WERI-Rb-1 (cell line): ENCODE measurements at places on chromosomes 2 and 18.

GRCh38 chr2:131516011-131516410 lies 11.7 kb upstream of the CCDC74A start:
- no peak for DNase-seq

GRCh38 chr2:98089941-98090340 lies 3.0 kb downstream of the VWA3B start:
- no peak for DNase-seq

- no peak for DNase-seq
Measured at GRCh38 chr18:39675368-39675767, 2109.8 kb upstream of the CELF4 start.

DNA sequence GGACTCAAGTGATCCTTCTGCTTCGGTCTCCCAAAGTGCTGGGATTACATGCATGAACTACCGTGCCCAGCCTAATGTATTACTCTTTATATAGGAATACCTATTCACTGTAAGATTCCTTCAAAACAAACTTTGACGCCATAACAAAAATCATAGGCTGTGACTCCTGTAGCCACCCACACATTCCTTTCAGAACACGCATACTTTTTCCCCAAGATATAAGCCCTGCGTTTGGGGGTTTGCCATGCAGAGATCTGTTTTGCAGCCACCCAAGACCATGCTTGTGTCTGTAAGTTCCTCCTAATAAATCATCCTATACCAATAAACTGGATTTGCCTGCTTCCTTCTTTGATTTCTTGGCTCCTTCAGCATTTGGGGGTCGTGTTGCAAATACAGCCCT lies 46.0 kb upstream of the STON1 start:
- DNase-seq: no peak

GRCh38 chr2:147352264-147353071 lies 492.4 kb upstream of the ACVR2A start:
- no peak for DNase-seq

DNA sequence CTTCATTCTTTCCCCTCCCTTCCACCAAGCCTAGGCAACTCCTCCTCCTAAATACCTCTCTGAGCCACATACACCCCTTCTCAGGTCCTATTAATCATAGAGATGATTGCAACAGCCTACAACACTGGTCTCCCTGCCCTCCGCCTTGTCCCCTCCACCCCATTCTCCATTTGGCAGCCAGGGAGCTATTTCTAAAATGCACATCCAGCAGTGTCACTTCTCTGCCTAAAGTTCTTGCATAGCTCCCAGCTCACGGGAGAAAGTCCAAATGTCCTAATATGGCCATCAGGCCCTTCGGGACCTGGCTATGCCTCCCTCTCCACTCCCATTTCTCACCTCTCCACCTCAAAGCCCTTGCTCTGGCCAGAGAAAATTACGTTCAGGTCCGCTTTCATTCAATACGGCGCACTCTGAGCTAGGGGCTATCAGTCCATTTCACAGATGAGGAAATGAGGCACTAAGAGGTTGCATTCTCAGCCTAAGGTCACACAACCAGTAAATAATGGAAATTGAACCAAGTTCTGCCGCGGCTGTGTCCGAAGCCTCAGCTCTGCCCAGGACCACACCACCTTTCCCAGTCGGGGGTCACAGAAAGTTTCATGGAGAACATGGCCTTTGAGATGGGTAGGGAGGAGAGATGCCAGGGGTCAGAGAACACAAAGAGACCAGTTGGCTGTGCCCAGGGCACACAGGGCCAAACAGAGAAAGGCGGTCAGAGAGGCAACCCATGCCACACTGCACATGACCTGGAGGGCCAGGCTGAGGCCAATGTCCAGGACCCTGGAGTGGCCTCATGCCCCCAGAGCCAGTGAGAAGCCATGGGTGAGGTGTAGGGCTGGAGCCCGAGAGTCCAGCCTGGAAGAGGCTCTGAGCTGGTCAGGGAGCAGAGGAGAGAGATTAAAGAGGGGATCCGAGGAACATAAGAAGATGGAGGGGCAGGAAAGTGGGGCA lies 72.8 kb downstream of the TNS1 start:
- DNase-seq: no peak

GRCh38 chr2:38248707-38249106 lies 128.4 kb downstream of the ATL2 start:
- no peak for DNase-seq

DNA sequence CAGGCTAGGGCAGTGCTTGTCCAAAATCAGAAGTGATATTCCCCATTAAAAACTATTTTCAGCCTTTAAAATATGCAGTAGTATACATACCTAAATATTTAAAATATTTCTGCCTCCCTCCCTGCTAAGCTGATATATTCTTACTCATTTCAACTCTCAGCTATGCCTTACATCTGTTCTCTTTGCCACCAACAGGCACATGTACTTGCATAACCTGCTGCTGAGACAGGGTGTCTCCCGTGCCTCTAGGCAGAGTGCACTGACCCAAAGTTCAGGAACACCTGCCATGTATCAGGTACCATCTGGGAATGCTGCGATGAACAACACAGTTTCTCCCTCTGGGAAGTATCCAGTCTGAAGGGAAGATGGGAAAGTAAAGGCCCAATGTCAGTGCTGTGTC lies 91.7 kb downstream of the STK39 start:
- no peak for DNase-seq

DNA sequence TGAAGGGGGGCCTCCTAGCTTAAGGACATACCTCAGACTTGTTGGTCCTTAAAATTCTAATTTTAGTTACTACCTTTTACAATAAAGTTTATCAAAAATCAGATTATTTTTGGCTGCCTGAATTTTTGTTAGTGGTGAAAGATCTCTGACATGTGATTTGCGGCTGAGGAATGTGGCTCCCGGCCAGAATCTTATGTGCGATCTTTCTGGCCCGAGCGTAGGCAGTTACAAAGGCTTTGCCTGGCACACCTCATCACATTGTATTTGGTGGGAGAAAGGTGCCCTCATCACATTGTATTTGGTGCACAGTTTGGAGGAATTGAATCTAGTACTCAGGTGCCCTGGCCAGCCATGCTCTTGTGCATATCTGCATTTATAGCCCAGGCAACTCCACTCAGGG lies 289.1 kb downstream of the GULP1 start:
- no peak for DNase-seq

DNA sequence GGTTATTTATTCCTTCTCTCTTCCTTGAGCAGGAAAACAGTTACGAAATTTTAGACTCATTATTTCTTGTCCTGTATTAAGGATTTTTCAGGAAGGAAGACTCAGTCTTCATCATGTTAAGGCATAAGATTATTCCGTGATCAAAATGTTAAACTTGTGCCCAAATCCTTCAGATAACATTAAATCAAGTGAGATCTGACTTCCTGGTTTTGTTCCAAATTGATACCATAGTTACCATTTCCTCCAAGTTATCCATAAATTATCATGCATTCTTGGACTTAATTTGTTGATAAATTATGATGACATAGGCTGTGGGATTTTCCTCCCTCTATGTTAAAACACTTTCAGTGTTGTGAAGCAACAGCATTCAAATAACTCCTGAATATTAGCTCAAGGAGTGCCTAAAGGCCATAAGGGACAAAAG lies 31.9 kb downstream of the EFEMP1 start:
- DNase-seq: no peak

GRCh38 chr2:120992791-120993555 lies 257.3 kb downstream of the GLI2 start:
- no peak for DNase-seq

DNA sequence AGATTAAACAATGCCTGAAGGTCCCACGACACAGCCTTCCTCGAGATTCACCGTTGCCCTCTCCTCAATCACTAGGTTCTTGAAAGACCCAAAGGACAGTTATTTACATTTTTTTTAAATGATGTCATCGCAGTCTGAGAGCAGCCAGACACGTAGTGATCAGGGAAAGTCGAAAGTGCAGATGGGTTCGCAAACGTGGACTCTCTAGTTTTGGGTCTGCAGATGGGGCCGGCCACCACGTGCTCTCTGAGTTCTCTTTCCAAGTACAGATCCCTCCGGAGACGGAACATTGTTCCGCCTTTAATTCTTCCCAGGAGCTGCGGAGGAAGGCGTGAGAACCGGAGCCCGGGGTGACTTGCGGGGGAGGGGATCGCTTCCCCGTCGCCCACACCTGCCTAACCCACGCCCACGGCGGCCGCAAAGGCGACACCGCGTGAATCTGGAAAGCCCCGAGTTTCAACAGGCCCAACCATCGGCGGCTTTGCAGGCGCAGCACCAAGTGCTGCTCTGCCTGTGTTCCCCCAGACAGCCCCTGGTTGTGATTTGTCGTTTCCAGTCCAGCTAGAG lies 54.3 kb downstream of the PKDCC start:
- no peak for DNase-seq

DNA sequence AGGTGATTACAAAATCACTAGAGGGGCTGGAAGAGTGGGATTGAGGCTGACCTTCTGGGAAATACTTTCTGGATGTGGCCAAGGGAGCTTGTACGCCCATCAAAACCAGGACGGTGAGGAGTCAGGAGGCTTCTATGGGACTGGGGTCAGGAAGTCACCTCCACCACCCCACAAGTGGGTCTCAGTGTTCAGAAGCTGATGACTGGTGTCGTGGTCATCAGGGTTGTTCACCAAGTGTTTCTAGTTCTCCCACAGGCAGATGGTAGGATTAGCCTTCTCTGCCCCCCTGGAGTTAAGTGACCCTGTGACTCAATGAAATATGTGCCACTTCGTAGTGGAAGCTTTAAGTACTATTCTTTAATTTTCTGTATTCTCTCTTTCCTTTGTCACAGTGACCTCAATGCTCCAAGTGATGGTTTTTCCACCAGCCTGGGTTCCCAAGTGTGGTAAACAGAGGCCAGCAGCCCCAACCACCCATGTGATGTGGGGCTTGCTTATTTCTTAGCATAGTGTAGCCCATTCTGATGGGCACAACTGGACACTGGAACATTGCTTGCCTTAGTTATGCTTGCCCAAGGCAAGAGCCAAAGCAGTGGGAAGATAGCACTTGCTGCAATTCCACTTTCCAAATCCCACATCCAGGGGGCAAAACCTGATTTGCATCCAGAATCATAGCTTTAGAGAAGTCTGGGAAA lies 258.8 kb downstream of the CYP26B1 start:
- peak; percentile 36 for DNase-seq

DNA sequence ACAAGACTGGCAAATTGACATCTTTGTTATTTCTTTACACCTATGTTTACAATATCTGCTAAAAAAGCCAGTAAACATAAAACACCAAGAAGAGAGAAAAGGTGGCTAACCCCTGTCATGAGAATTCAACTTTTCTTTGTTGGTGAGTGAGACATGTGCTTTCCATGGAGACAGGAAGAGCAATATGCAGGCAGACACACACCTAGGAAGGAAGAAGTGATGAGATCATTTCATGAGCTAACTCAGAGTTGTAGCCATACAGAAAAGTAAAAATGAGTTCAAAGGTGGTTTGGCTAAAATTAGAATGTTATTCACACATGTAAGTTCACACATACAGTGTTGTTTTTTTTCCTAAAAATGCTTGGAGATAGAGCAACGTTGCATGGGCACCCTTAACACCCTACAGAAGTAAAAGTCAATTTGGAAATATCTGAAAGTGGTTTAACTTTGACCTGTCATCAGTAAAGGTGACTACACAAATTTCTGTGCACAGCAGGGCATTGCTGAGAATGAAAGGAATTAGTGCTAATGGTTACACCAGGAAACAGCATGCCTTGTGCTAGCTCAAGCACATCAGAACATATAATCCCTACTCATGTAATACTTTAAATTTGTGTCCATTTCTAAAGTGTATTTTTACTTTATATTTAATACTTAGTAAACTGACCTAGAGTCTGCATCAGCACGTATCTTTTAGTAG lies 557.6 kb downstream of the CBLN2 start:
- no peak for DNase-seq

DNA sequence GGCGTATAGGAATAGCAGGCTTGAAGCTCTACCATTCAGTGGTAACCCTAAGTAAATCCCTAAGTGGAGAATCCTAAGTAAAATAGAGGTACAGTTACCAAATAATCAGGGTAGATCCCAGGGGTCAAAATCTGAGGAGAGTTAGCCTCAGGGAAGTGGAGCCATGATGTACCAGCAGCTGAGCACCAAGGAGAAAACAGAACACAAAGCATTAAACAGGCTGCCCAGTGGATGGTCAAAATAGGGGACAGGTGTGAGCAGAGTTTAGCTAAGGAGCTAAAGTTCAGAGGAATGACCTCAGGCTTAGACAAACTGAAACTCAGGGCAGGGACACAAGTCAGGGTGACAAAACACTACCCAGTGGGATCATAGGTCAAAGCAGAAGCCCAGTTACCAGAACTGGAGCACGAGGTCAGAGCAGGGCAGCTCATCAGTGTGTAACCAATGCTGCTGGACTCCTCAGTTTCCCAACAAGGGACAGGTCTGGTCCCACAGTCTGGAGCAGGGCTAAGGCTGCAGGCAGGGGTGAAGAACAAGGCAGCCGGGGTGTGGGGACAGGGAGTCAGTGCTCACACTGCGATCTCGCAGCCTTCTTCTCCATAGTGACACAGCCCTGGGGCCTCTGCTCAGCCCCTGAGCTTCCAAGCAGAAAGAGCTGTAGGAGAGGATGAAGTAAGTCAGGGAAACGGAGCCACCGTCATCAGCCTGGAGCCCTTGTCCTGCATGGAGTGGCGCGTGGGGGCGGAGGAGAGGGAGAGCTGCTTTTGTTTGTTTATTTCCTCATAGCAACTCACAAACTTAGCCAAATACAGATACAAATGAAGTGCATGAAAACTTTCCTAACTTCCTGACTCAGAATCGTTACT lies 264.0 kb downstream of the MREG start:
- no peak for DNase-seq

- no peak for DNase-seq
Measured at GRCh38 chr2:217077831-217078407, 218.1 kb upstream of the TNP1 start.

DNA sequence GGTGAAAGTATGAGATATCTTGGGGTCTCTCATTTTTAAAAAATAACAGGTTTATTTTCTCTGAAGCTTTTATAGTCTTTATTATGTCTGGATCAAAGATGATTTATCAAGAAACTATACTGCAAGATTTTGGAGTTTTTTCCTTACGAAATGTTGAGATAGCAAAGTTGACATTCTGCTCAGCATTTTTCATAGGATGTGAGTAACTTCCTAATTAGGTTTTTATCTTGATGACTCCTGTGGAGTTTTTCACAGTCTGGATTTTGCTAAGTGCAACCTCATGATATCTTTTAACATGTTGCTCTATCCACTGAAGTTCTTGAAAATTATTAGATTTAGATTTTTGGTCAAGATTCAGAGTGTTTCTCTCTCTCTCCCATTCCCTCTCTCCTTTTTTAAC lies 17.8 kb downstream of the TCF7L1 start:
- no peak for DNase-seq

GRCh38 chr2:220127311-220127710 lies 499.9 kb downstream of the SLC4A3 start:
- DNase-seq: no peak

DNA sequence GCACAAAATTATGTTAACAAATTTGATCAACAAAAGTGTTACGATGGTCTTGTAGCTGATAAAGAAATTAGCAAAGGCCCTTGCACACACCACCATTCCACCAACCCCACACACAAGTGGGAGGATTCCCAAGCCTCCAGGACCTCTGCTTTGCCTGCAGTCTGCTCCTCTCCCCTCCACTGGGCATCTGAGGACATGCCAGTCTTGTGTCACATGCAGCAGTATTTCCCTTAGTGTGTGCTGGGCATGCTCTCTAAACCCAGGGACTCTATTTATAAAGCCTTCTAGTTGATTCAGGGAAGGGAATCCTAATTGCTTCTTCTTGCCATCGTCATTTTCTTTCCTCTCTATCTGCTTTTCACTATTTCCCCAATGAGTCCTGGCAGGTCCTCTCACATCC lies 53.3 kb downstream of the KCTD18 start:
- DNase-seq: no peak
